ENCODE measurements at places on chromosomes 6 and 20.
A peak's percentile ranks its signal among the peaks of the same experiment; 100 is the strongest.

DNA sequence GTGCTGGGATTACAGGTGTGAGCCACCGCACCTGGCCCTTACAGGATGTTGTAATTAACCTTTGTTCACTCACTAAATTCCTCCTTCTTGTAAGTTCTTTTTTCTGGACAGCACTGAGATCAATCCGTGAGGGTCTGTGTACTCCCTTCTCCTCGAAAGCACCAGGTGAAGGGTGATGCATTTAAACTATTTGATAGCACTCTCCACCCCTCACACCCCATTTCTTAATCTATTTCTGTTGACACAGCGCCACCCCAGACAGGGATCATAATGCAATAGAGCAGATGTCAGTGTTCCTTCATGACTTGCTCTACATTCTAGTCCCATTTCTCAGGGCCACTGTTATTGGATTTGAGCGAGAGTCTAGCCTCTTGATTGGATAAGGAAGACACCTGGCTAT lies 46.3 kb downstream of the PPP1R14C start:
- DNase-seq, result no peak

- DNase-seq, result no peak
Observed at GRCh38 chr6:143592335-143592734, 80.8 kb upstream of the FUCA2 start.

- DNase-seq, result no peak
Observed at GRCh38 chr6:139676718-139677117, 302.3 kb upstream of the CITED2 start.

- DNase-seq, result no peak
Observed at GRCh38 chr6:37324131-37325033, 29.4 kb upstream of the RNF8 start.

DNA sequence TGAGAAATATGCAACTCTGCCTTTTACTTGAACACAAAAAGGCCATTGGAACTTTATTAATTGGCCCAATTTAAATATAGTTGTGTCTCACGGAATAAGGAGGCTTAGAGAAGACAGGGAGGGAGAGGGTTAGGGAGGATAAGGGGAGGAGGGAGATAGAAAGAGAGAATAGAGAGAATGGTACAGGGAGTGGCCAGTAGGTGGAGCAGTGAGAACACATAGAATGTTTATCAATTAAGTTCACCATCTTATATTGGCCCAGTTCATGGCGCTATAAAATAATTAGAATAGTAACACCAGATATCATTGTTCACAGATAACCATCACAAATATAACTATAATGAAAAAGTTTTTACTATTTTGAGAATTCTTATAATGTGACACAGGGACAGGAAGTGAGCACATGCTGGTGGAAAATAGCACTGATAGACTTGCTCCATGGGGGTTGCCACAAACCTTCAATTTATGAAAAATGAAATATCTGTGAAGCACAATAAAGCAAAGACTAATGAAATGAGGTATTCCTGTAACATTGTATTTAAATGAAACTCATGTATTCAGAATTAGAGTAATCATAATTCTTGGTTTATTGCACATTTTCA lies 374.1 kb upstream of the MANEA start:
- DNase-seq, result peak; percentile 52

DNA sequence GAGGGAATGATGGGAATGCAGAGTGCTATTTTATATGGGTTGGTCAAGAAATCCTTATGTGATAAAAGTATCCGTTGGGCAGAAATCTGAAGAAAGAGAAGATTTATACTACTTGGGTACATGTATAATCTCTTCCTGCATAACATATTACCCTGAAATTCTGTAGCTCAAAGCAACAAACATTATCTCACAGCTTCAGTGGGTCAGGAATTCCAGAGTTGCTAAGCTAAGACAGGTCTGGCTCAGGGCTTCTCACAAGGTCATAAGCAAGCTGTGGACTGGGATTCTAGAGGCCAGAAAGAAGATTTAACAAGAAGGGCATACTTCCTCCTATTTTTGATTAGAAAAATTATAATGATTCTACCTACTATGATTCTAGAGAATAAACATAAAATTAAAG lies 172.5 kb upstream of the THEMIS start:
- no peak for DNase-seq

DNA sequence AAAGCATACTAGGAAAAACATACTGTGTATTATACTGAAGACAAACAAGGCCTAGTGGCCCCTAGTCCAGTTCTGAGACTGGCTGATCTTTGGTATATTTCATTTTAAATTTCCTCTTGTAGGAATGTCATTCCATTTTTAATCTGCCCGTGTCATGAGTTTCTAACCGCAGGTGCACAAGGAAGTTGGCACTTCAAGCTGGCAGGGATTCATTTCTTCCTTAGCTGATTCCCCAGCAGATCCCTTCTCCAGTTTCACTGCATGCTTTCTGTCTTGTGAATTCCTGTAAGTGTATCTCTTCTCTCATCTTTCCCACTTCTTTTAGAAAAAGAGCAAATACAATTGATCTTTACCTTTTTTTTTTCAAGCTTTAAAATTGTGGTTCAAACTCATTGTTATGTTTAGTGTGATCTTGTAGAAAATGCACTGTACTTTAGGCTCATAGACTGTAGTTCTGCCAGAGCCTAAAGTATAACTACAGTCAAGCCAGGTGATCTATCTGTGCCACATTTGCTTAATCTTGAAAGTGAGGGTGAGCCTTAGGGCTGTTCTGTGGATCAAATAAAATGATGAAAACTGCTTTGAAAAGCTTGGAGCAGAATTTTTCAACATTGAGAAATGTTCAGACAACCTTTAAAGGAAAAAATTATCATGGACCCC lies 37.0 kb downstream of the RNF217 start:
- DNase-seq, result no peak

- DNase-seq, result no peak
Observed at GRCh38 chr20:61963149-61963548, 102.5 kb downstream of the TAF4 start.

- DNase-seq, result peak; percentile 34
Observed at GRCh38 chr6:27478141-27478705, 5.3 kb upstream of the ZNF184 start.

GRCh38 chr20:29410806-29411457 lies 1846.5 kb upstream of the DEFB115 start:
- DNase-seq, result no peak

DNA sequence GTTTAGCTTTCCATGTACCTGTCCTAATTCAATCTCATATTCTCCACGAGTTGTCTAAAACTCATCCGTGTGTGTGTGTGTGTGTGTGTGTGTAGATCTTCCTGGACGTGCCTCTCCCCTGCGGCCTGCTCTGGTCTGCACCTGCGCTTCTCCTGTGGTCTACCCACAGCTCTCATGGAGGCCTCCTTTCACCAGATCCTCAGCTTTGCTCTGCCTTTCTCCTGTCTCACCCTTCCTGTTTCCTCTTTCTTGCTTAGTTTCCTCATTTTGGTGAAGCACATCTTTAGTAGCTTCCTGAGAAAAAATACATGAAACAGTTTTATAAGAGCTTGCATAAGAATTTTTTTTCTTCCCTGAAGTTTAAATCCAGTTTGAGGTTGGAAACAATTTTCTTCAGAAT lies 18.1 kb downstream of the SLX4IP start:
- DNase-seq, result no peak
